ENCODE measurements at places on chromosomes 5 and 9. TPM values are rescaled to one million over a fixed set of nuclear protein-coding genes. Genes with fewer than 3 reads are reported as not detected.

FOXD4L3 gene
- not detected for total RNA-seq

DNA sequence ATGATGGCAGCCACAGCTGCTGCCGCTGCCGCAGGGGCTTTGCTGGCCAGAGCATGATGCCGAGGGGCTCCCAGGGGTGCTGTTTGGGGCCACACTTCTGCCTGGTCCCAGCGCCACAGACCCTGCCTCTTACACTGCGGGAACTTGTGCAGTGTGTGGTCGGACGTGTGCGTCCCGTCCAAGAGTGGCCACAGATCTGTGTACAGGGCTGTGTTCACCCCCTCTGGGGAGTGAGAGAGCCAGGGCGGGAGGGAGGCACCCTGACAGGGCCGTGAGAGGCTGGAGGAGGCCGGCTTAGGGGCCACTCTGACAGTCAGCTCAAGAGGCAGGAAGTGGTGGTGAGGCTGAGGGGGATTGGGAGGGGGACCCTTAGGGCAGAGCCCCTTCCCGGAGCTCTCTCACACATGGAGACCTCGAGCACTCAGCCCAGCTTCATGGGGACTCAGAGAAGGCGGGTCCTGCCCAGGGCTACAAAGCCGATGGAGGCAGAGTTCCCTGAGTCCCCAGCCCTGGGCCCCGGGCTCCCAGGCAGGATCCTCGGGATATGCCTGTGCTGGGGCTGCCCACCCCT lies 13.1 kb upstream of the CARD19 start:
- peak; percentile 33 for DNase-seq

DNA sequence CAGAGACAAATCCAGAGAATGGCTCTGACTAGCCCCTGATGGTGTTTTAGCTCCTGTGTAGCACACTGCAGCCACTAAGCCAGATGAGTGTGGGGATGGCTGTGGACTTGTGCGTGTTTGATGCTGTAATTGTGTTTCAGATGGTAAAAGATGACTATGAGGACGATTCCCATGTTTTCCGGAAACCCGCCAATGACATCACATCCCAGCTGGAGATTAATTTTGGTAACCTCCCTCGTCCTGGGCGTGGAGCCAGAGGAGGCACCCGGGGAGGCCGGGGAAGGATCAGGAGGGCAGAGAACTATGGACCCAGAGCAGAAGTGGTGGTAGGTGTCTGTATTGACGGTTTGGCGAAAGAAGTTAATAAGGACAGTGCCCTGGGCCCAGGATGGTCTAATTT lies 38.0 kb downstream of the HABP4 start:
- DNase-seq, result no peak

PCDHGA8 gene
- 10.1 TPM for total RNA-seq

IFNE gene
- not detected for total RNA-seq

DNA sequence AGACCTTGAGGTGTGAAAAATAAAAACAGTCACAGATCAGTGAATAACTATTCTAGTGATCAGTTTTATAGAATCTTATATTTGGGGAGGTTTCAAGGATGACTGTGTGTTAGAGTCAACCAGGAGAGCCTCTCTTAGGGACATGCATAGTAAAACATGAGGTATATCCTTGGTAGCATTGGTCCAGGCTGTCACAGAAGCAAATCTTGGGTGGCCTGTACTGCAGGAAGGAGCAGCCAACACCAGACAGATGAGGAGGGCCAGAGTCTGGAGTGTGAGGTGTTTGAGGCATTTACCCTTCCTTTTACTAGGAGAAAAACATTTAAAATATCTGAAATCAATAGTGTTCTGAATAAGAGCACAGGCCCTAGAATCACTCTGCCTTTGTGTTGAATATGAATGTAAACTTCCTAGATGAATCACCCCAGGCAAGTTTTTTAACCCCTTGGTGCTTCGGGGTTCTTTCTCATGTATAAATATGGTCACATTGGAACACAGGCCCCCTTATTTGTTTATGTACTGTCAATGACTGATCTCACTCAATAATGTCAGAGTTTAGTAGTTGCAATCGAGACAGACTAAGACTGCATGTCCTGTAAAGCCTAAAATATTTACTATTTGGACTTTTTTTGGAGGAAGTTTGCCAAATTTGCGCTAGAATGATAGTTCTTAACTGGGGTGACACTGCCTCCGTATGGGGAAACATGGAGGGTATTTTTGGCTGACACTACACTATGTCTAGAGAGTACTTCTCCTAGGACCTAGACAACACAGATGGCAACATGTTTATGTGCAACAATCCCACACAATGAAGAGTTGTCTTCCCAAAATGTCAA lies 416.5 kb upstream of the POU5F2 start:
- DNase-seq, result no peak

MRPL36 gene
- 65.5 TPM for total RNA-seq

GRCh38 chr5:169201597-169201996 lies 99.3 kb downstream of the SLIT3 start:
- no peak for DNase-seq

IL3 gene
- not detected for total RNA-seq

CCL27 gene
- total RNA-seq, result not detected

DNA sequence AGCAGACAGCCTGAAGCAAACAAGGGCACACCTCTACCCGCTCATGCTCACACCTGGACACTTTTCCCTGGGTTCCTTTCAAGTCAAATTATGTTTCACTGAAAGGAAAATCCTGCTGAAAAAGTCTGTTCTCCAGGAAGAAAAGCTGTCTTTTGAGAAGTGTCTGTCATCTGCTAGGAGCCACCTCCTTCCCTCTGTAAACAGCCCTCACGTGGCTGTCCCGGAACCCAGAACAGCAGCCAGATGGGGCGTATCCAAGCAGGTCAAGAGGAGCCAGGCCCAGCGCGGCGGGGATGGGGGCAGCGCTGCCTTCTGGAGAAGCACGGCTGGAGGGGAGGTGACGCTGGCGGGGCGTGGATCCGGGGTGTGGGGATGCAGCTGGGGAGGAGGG lies at the start of gene PNPLA7:
PNPLA7 (minus strand) TSS at position 172 of the 391 bp plus-strand sequence. CDS start 205 bp downstream, outside the sequence.
- DNase-seq, result peak; percentile 94

- DNase-seq, result no peak
Observed at GRCh38 chr9:8133606-8134005, 334.0 kb upstream of the DMAC1 start.

CDH6 gene
- total RNA-seq, result 3.1 TPM

ARAP3 gene
- 12.5 TPM for total RNA-seq

FRRS1L gene
- 1.2 TPM for total RNA-seq

ATOX1 gene
- 61.7 TPM for total RNA-seq

SLU7 gene
- total RNA-seq, result 50.1 TPM

DNA sequence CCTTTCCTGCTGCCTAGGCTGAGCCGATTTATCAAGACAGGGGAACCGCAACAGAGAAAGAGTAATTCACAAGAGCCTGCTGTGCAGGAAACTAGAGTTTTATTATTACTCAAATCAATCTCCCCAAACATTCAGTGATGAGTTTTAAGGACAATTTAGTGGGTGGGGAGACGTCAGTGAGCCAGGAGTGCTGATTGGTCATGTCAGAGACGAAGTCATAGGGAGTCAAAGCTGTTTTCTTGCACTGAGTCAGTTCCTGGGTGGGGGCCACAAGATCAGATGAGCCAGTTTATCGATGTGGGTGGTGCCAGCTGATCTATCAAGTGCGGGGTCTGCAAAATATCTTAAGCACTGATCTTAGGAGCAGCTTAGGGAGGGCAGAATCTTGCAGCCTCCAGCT lies 19.0 kb downstream of the SNX24 start:
- DNase-seq, result no peak

GRCh38 chr5:172926796-172927195 lies 32.4 kb upstream of the RPL26L1 start:
- DNase-seq, result no peak

GRCh38 chr5:125148706-125149105 lies 402.3 kb upstream of the ZNF608 start:
- DNase-seq, result no peak

C5 gene
- 1.0 TPM for total RNA-seq

DNA sequence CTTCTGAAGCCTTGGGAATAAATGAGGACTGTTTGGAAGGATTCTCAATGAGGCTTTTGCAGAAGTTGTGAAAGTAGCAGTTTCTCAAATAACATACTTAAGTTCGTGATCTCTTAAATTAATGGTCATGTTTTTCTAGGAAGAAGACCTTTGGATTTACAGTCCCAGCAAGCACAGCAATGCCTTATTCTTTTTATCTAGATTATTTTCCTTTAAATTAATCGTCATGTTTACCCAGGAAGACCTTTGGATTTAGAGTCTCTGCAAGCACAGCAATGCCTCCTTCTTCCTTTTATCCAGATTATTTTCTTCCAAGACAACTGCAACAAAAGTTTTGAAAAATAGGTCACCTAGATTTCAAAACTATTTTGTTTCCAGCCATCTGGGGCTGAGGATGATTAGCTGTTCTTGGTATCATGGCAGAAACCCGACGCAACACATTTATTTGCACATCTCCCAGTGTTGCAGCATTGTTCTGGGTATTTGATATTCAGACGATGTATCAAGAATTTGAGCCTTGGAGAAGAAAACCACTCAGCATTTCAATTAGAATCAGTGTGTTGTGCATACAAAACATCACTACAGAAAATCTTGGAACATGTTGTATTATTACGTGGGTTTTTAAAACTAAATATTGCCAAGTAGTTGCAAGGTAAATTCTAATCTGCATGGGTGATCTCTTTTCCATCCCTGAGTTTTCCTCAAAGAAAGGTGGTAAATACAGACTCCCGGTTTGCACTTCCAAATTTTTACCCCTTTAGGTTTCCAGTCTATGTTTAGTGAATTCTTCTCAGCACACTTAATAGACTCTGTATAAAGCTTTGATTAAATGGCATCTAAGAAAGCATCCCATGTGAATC lies 50.9 kb downstream of the JAKMIP2 start:
- no peak for DNase-seq

GRCh38 chr9:102521097-102521755 lies 473.9 kb upstream of the CYLC2 start:
- DNase-seq, result no peak

DNA sequence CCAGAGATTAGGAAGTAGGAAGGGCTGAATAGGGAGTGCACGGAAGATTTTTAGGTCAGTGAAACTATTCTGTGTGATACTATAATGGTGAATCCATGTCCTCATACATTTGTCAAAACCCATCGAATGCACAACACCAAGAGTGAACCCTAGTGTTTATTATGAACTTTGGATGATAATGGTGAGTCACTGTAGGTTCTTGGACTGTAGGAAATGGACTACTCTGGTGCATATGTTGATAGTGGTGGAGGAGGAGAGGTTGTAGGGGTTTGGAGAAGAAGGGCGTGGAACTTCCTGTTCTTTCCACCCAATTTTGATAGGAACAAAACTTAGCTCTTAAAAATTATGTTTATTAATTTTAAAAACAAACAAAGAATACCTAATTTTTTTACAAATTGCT lies 14.3 kb downstream of the CTSL start:
- no peak for DNase-seq

AQP3 gene
- 16.3 TPM for total RNA-seq

All from Right ventricle myocardium superior (tissue), 1 donor.